ENCODE measurements at places on chromosomes 2 and 18.

DNA sequence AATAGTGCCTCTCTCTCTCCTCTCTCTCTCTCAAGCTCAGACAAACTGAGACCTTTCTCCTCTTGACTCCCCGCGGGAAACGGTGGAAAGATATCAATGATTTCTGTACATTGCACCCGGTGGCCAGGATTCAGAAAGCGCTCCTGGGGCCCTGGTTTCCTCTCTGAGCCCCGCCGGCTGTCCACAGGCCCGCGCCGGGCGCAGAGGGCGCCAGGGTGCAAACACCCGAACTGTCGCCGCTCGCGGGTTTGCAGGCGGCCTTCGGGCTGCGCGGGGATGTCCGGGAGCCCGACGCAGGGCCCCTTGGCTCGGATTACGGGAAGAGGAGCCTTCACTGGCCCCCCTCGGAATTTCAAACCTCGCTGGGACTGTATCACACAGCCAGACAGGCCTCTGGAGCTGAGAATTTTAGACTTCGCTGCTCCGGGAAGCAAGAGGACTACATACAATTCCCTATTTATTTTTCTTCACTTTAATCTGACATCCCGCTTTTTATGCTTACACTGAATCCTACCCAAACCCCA, 5.2 kb upstream of the EN1 start:
- DNase-seq: no peak

DNA sequence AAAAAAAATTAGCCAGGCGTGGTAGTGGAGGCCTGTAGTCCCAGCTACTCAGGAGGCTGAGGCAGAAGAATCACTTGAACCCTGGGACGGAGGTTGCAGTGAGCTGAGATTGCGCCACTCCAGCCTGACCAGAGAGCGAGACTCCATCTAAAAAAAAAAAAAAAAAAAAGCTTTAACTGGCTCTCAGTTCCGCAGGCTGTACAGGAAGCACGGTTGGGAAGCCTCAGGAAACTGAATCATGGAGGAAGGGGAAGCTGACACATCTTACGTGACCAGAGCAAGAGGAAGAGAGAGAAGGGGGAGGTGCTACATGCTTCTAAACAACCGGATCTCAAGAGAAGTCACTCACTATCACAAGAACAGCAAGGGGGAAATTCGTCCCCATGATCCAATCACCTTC, 505.6 kb upstream of the SLC8A1 start:
- no peak for DNase-seq

- no peak for DNase-seq
These were observed 1.7 kb downstream of the ROCK2 start for GRCh38 chr2:11342551-11343367.

DNA sequence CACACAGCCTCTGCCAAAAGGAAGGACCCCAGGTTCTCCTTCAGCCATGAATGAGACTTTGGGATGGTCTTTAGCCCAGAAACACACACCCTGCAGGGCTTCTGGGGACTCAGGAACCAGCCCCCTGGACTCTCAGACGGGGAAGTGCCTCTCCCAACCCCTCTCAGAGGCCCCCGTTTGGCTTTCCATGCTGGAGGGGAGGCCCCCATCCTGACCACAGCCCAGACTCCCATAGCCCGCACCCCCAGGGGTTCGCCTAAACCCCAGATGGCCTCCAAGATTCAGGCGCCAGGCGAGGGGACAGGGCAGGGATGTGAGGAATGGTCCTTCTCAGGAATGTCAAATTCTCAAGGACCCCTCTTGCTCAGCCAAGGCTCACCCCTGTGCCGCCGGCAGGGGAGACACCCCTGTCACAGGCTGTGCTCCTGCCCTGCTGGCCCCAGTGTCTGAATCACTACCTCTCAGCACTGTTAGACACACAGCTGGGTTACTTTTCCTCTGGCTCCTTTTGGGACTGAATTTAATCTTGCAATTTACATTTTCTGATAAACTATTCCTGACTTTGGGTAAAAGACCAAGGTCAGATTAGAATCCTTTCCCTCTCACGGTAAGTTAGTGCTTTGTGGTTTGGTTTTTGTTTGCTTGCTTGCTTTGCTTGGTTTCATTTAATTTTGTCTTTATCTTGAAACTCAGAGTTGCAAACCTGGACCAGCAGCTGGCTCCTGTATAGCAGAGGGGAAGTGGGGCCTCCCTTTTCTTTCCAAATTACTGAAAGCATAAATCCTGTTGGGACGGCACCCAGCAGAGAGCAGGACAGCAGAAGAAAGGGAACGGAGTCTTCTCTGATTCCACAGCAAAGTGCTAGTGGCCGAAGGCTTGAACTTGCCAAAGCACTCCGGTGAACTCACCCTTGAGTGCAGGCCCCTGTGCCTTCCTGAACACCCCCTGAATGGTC, 198.9 kb upstream of the RAB6C start:
- no peak for DNase-seq

GRCh38 chr2:25228848-25229278, 60.5 kb upstream of the POMC start:
- DNase-seq: peak; percentile 17
